Erythroblast (primary cell): ENCODE measurements at places on chromosomes 2 and 18.

- peak; percentile 38 for DNase-seq
Measured at GRCh38 chr2:174546519-174547506, 50.8 kb downstream of the WIPF1 start.

DNA sequence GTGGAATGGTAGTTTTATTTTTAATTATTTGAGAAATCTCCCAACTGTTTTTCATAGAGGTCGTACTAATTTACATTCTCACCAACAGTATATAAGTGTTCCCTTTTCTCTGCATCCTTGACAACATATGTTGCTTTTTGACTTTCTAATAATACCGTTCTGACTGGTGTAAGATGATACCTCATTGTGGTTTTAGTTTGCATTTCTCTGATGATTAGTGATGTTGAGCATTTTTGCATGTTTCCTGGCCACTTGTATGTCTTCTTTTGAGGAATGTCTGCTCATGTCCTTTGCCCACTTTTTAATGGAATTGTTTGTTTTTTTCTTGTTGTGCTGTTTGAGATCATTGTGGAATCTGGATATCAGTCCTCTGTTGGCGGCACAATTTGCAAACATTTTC lies 242.5 kb downstream of the ZNF521 start:
- no peak for DNase-seq

- DNase-seq = peak; percentile 87
Measured at GRCh38 chr18:21599585-21600525, 649 bp downstream of the ESCO1 start.

DNA sequence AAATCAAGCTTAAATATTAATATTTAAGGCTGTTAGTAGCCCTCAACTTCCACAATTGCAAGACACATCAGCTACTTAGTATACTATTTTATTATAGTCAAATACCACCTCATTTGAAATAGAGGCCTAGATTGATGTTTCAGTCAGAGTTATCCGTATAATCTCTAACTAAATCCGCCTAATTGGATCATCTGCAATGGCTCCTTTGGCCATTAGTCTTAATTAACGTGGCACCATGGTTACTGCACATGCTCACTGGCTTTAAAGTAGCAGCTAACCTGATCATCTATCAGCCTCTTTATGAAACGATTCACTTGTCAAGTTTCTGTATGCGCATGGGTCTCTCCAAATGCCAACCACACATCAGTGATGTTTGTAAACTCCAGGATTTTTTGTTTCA lies 112.3 kb downstream of the COLEC12 start:
- DNase-seq = no peak

DNA sequence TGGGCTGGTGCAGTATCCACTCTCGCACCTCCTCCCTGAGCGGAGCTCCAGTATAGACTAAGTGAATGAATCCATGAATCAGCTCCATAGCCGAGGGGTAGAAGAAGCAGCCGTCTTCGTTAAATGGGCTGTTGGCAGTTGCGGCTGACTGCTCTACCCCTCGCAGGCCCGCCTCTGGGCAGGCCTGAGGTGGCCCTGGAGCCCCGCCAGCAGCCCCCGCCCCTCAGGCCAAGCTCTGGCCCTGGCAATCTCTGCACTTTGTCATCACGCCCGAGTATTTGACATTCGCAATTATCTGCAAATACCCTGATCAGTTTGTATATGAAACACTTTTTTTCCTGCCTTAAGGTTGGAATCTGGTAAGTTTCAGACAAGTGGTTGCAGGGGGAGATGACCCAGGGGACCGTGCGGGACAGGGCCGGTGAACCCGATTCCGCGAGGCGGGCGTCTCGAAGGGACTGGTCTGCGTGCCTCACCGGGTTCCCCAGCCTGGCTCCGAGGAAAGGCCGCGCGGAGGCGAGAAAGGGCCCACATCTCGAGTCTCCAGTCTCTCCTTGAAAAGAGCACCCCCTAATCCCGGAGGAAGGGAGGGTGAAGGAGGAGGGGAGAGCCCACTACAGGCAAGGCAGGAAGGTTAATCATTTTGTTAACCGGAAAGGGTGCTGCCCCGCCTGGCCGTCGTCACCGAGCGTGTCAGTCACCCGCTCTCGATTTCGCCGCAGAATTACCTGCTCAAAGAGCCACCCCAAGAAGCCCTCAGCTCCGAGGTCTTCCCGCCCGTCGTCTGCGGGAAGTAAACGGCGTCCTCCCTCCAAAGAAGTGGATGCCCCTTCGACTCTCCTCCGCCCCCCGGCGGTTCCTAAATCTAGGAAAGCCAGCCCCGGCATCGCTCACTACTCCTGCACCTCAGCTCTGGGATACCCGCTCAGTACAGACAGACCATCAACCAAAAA lies 11.1 kb upstream of the SATB2 start:
- DNase-seq = no peak

DNA sequence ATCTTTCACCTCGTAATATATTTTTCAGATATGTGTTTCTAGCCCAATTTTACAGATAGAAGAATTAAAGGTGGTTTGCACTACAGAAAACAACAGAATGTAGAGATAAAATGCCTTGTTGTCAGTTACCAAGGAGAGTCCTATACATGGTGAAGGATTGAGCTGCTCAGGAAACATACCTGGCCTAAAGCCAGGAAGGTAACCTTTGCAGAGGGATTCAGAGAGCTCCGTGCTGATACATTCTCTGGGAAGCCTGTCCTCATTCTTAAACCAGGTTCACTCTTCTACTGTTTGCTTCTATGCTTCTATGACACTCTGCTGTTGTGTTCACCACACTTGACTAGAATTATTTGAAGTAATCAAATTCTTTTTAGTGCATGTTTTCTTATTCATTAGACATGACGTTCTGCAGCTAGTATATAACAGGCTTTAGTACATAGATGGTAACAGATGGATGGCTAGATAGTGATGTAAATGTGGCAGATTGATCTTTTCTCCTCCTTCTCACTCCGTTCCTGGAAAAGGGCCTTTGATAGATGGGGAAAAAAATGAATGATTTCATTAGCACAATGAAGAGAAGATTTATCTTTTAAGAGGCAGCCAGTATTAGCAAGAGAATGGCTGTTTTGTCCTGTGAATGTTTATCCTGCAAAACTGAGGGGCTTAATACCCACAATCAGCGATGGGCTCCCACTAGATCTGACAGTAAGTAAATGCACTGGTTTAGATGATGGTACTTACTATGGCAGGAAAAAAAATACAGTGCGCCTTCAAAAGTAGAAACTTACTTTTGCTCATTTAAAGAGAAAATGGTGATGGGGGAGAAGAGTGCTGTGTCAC lies 589.6 kb upstream of the FAM98A start:
- DNase-seq = no peak

GRCh38 chr2:112949456-112949855 lies 28.4 kb upstream of the IL36G start:
- DNase-seq = no peak

DNA sequence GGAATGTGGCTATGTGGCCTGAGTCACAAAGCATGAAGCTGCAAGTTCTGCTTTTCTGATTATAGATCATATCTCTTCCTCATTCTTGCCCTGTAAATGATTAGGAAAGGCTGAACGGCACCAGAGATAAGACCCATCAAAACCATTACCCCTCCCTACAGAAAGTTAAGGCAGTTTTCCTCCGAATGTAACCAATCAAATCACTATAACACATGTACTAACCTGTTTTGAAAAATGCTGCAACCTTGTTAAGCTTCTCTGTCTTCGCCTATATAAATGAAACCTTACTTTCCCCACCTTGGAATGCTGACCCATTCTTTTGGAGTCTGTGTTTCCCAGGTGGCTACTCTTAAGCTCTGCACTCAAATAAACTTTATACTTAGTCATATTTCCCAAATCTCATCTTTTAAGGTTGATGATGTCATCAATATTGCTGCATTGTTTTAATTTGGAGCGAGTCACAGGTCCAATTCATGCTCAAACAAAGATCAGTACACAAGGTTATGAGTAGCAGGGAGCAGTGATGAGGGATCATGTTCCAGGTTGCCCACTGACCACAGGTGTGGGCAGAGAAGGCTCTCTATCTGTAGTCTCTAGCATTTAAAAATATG lies 662.3 kb downstream of the IRS1 start:
- no peak for DNase-seq

DNA sequence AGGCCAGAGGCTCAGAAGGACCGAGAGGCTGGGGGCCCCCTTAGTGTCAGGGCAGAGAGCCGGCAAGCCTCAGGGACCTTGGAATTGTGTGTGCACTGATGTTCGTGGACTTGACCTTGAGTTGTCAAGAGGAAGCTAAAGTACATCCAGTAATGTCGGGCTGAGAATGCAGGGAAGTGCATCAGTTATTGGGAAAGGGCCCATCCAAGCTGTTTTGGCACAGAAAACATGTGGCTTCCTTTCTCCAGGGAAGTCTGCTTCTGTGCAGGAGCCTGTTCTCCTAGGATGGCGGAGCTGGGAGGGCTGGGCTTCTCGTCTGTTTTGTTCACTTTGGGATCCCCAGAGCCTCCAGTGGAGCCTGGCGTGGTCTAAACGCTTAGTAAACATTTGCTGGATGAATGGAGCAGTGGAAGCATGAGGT lies 23.7 kb downstream of the ATOH8 start:
- DNase-seq = no peak

- no peak for DNase-seq
Measured at GRCh38 chr18:38241216-38241615, 675.6 kb upstream of the CELF4 start.

DNA sequence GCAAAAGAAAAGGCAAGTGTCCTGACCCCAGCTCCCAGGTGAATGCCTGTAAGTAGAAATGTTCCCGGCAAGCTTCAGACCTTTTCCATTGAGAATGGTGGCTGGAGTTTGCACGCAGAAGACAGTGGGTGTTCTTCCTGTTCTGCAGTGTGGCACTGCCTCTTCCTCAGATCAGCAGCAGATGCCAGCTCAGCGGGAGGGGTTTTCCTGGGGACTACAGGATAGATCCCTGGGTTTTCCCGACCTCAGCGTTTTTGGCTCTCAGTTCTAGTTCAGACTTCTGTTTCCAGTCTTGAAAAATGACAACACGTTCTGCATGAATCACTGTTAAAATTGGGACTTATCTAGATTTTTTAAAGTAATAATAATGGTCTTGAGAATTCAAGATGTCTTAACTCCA lies 39.2 kb downstream of the GRHL1 start:
- DNase-seq = no peak

GRCh38 chr18:59631583-59632181 lies 65.5 kb downstream of the CCBE1 start:
- DNase-seq = peak; percentile 46

DNA sequence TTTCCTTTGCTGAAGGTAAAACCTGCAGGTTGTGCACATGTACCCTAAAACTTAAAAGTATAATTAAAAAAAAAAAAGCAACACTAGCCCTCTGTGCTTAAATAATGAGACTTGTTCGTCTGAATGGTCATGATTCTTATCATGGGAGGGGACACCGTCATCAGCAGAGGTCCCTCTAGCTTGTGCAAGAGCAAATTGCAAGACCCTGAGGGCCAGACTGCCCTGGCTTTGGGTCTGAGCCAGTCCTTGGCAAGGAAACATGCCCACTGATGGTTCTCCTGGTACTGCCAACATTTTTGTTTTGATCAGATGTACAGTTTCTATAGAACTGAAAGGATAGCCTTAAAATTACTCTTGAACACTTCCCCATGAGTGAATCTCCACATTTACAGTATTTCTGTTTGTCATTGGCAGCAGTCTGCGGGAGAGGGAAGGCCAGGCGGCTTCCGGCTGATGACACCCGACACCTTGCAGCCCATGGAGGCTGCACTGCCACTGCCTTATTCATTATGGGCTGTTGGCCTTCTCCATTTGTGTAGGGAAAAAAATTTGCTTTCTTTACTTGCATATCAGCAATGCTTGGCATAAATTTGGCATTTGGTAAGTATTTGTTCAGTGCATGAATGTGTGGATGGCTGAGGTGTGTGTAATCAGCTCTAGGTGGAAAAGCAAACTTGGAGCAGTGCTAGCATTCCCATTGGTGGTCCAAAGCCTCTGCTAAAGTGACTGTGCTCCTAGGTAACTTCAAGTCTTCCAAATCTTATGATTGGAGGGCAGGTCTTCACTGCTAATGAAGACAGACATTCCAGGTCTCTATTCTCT lies 161.6 kb upstream of the ALKAL2 start:
- DNase-seq = no peak

DNA sequence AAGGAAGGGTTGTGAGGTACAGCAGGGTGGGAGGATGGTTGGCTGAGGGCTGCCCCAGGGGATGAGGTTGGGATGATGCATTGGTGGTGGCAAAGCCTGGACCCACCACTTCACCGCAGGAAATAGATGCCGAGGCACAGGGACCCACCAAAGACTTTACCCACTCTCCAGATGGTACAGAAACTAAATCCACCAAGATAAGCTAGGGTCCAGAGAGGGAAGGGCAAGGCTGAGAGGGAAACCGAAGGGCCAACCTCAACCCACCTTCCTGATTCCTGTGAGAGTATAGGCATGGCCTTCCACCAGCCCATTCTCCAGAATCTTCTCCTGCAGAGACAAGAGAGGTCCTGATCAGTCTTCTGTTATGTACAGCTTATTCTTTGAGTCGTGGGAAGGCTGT lies 18.1 kb downstream of the CAPN14 start:
- DNase-seq = no peak

DNA sequence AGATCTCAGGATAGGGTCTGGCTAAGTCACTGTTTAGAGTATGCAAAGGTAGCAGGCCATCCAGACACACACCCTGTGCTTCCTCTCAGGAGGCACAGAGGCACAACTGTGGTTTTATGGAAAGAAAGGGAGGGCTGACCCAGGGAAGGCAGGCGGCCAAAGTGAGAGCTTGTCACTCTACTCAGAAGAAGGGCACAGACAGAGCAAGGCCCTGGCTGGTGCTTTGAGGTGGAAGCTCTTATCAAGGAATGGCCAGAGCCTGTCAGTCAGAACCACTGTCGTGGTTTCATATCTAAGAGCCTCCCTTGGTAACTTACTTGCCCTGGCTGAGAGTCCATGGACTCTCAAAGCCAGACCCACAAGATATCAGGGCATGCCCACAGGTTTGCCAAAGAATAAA lies 40.7 kb downstream of the SLC9A2 start:
- peak; percentile 68 for DNase-seq

GRCh38 chr2:168158586-168158985 lies 88.8 kb downstream of the STK39 start:
- DNase-seq = no peak

DNA sequence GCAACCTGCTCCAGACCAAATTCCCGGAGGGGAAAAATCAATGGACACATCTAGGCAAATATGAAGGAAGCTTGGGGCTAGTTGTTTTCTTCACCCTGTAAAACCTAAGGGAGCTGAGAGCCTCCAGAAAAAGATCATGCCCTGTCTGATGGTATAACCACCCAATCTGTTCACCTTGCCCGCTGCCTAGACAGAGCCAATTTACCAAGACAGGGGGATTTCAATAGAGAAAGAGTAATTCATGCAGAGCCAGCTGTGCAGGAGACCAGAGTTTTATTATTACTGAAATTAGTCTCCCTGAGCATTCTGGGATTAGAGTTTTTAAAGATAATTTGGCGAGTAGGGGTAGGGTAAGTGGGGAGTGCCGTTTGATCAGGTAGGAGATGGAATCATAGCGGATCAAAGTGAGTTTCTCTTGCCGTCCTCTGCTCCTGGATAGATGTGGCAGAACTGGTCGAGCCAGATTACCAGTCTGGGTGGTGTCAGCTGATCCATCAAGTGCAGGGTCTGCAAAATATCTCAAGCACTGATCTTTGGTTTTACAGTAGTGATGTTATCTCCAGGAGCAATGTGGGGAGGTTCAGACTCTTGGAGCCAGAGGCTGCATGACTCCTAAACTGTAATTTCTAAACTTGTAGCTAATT lies 35.1 kb upstream of the B4GALT6 start:
- no peak for DNase-seq

GRCh38 chr2:148495586-148495985 lies 149.0 kb upstream of the EPC2 start:
- peak; percentile 75 for DNase-seq
